Testis (tissue), 5 donors: ENCODE measurements at places on chromosomes 16 and 17. TPM values are rescaled to one million over a fixed set of nuclear protein-coding genes. Genes with fewer than 3 reads are reported as not detected.

DNA sequence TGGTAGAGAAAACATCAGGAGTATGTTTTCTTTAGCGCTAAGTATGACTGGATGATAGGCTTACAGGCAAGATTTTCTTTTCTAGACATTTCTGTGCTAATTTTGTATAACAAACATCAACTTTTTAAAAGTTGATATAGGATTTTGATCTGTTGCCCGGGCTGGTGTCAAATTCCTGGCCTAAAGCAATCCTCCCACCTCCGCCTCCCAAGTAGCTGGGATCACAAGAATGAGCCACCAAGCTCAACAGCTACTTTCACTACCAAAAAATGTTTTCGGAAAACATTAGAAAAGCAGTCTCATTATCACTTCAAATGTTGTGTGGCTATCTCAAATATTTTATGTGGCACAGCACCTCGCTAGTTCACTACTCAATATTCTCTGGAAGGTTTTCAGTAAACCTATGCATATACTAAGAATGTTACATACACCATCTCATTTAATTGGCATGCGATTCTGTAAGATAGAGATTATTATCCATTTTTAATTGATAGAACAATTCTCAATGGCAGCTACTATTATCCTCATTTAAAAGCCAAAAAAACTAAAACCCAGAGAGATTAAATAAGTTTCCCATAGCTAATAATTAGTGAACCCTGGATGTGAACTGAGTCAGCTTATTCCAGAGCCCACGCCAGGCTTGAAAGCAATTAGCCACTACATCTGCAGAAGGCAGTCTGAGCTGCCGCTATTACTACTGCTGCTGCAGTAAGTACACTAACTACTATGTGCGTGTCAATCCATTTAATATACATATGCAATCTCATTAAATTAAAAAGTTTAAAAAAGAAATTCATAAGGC lies 41.7 kb downstream of the CREBBP start:
- no peak overlapping the region for H3K27ac ChIP-seq
- H3K36me3 ChIP-seq: no peaks in the 10 kb centered on the region
- no peak overlapping the region for H3K4me3 ChIP-seq
- H3K4me1 ChIP-seq: peaks cover 7% of the 10 kb centered on the region
- no peak for DNase-seq

- no peak overlapping the region for H3K4me3 ChIP-seq
- DNase-seq: peak; percentile 2
- H3K4me1 ChIP-seq: no peaks in the 10 kb centered on the region
- no peaks in the 10 kb centered on the region for H3K36me3 ChIP-seq
- no peak overlapping the region for H3K27ac ChIP-seq
- H3K27me3 ChIP-seq: no peaks in the 10 kb centered on the region
These were observed 17.4 kb downstream of the TNFRSF13B start for GRCh38 chr17:16954521-16954920.

DNA sequence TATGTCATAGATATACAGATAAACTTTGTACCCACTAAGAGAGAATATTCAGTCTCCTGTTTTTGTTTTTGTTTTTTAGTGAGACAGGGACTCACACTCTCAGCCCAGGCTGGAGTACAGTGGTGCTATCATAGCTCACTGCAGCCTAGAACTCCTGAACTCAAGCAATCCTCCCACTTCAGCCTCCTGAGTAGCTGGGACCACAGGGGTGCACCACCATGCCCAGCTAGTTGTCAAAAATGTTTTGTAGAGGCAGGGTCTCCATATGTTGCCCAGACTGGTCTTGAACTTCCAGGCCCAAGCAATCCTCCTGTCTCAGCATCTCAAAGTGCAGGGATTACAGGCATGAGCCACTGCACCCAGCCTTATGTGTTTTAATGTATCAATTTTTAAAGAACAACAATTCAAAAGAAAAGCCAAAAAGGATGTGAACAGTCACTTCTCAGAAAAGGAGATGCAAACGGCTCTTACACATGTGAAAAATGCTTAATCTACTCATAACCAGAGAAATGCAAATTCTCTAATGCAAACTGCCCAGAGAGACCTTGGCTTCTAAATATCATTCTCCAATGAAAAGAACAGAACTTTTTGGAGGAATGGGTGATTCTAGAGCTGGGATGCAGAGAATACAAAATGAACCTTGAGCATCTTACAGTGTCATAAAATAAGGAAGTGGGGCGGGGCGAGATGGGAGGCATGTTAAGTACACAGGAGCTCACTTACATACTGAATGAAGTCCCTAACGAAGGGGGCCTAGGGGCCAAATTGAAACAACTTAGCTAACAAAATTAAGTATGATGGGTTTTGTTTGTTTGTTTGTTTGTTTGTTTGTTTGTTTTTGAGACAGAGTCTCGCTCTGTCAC lies 7.3 kb upstream of the CMTM3 start:
- DNase-seq: no peak
- H3K4me3 ChIP-seq: no peak overlapping the region
- H3K27me3 ChIP-seq: no peaks in the 10 kb centered on the region
- H3K4me1 ChIP-seq: no peaks in the 10 kb centered on the region
- H3K27ac ChIP-seq: no peak overlapping the region

- no peak overlapping the region for H3K27ac ChIP-seq
- H3K36me3 ChIP-seq: no peaks in the 10 kb centered on the region
- H3K27me3 ChIP-seq: no peaks in the 10 kb centered on the region
- DNase-seq: no peak
- no peaks in the 10 kb centered on the region for H3K4me1 ChIP-seq
These were observed 1431.6 kb downstream of the CDH11 start for GRCh38 chr16:63690267-63690666.

- H3K4me1 ChIP-seq: no peaks in the 10 kb centered on the region
- no peak overlapping the region for H3K4me3 ChIP-seq
- no peak overlapping the region for H3K27ac ChIP-seq
- H3K27me3 ChIP-seq: no peaks in the 10 kb centered on the region
- no peaks in the 10 kb centered on the region for H3K36me3 ChIP-seq
These were observed 195.4 kb downstream of the KATNIP start for GRCh38 chr16:27745348-27745747.

- H3K4me3 ChIP-seq: no peak overlapping the region
- H3K4me1 ChIP-seq: peaks cover 2% of the 10 kb centered on the region
- no peaks in the 10 kb centered on the region for H3K36me3 ChIP-seq
- H3K27ac ChIP-seq: no peak overlapping the region
These were observed 36.6 kb downstream of the UBE2G1 start for GRCh38 chr17:4329838-4330237.

DNA sequence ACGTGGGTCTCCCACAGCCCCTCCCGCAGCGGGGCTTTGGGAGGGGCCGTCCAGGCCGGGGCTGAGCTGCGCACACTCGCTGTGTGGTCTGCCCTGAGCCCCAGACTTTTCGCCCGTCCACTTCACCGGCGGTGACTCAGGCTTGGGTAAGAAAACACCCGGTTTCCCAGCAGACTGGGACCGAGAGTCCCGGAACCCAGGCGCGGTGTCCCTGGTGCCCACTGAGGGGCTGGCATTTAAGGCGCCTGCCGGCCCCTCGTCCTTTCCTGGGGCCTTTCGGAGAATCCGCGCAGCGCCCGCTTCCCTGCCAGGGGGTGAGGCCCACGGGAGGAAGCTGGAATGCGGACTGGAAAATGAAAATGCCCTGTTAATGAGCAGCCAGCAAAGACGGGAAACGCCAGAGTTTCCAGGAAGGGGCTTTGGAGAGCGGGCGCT lies 100.3 kb downstream of the C16orf95 start:
- no peak for DNase-seq
- no peak overlapping the region for H3K27ac ChIP-seq
- no peaks in the 10 kb centered on the region for H3K4me1 ChIP-seq
- peak overlapping the region; percentile 17 for H3K4me3 ChIP-seq
- no peaks in the 10 kb centered on the region for H3K36me3 ChIP-seq

GRCh38 chr16:82263521-82264143 lies 93.6 kb upstream of the MPHOSPH6 start:
- no peaks in the 10 kb centered on the region for H3K36me3 ChIP-seq
- no peaks in the 10 kb centered on the region for H3K27me3 ChIP-seq
- DNase-seq: peak; percentile 68
- H3K4me3 ChIP-seq: no peak overlapping the region

GRCh38 chr17:9020096-9020823 lies 1.1 kb upstream of the NTN1 start:
- H3K4me1 ChIP-seq: peaks cover 7% of the 10 kb centered on the region
- H3K4me3 ChIP-seq: peak overlapping the region; percentile 51

GRCh38 chr17:63931981-63932561 lies at the start of gene CD79B:
TSS of gene CD79B (minus strand) at chr17:63932331. CDS start at chr17:63932261, 70 bp downstream.
- no peaks in the 10 kb centered on the region for H3K27me3 ChIP-seq
- no peak within 1 kb of the TSS for H3K4me3 ChIP-seq
- no peaks in the 10 kb centered on the region for H3K36me3 ChIP-seq
- no peak within 1 kb of the TSS for H3K27ac ChIP-seq
- DNase-seq: no peak

GRCh38 chr16:2428051-2428783 lies 1.0 kb upstream of the CCNF start:
- peak overlapping the region; percentile 90 for H3K4me3 ChIP-seq
- H3K27ac ChIP-seq: peak overlapping the region; percentile 85
- H3K27me3 ChIP-seq: no peaks in the 10 kb centered on the region
- peak; percentile 57 for DNase-seq
- H3K4me1 ChIP-seq: peaks cover 12% of the 10 kb centered on the region
- H3K36me3 ChIP-seq: no peaks in the 10 kb centered on the region

DNA sequence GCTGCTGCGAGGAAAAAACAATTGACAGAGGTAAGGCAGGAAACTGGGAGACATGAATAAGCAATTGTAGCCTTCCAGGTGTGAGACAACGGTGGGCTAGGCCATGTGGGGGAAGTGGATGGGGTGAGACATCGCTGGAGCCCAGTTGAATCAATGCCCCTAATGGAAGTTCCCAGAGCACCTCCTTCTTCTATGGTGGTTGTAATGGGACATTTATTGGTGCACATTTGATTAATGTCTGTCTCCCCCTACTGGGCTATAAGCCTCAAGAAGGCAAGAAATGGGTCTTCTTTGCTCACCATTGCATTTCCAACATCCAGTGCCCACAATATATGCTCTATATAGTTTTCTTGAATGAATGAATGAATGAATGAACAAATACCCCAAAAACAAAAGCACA lies 22.7 kb upstream of the CD300E start:
- DNase-seq: no peak
- no peaks in the 10 kb centered on the region for H3K4me1 ChIP-seq
- H3K27ac ChIP-seq: no peak overlapping the region
- H3K36me3 ChIP-seq: no peaks in the 10 kb centered on the region

DNA sequence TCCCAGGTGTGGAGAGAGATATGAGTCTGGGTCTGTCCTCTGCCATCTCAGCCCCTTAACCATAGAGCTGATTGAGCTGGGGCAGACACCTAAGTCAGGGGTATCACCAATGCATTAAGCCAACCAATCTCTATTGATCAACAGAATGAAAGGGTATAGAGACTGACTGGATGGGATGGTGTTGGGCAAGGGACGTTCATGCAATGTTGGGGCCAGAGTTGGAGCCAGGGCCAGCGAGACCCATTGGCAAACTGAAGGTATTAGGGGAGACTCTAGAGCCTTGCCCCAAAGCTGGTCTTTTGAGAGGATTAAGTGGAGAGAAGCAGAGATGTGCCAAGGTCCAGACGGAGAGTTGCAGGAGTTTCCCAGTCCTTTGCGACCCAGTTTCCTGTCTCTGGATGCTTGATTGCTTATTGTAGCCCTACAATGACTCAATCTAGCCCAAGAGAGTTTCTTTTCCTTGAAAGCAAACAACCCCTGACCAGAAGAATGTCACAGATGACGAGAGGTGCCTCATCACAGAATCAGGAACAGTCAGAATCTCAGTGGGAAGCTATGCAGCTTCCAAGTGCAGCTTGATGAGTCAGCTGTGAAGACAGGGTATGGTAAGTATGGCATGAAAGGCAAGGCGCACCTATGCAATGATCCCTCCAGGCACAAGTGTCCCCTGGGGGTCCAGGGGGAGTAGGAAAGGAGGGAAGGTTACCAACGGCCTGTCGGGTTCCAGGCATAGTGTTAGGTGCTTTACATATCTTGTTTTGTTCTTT lies 137.2 kb downstream of the UTP18 start:
- no peak overlapping the region for H3K27ac ChIP-seq
- no peaks in the 10 kb centered on the region for H3K4me1 ChIP-seq
- no peak for DNase-seq
- H3K36me3 ChIP-seq: no peaks in the 10 kb centered on the region
- no peak overlapping the region for H3K4me3 ChIP-seq
- H3K27me3 ChIP-seq: no peaks in the 10 kb centered on the region

DNA sequence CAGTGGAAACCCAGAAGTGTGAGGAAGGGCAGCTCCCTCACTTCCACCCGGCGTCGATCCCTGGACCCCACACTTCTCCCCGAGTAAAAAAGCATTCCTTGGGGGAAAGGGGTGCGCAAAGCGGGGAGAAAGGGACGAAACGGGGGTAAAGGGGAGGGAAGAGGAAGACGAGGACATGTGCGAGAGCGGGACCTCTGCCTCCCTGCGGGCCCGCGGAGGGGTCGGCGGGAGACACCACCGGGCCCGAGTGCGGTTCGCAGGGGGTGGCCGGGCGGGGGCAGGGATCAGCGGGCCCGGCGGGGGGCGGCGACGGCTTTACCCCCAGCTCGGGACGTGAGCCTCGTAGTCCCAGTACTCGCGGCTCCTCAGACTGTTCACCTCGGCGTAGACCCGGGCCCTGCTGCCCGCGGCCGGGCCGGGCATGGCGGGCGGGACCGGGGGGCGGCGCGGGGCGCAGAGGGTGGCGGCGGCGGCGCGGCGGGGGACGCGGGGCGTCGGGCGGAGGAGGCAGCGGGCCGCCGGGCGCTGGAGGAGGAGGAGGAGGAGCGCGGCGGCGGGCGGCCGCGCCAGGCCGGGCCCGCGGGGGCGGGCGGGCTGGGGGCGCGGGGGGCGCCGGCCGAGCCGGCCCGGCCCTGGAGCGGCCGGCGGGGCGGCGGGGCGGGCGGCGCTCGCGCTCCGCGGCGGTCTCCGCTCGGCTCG lies 443 bp downstream of the CSNK2A2 start:
- DNase-seq: no peak
- H3K4me1 ChIP-seq: peaks cover 10% of the 10 kb centered on the region
- H3K27ac ChIP-seq: no peak overlapping the region
- peak overlapping the region; percentile 76 for H3K4me3 ChIP-seq

- H3K27ac ChIP-seq: no peak overlapping the region
- no peaks in the 10 kb centered on the region for H3K27me3 ChIP-seq
- no peaks in the 10 kb centered on the region for H3K36me3 ChIP-seq
- no peak overlapping the region for H3K4me3 ChIP-seq
- no peak for DNase-seq
These were observed 66.1 kb upstream of the SREBF1 start for GRCh38 chr17:17902877-17903276.

SMTNL2 gene
- total RNA-seq: 4.3 TPM

CDRT15 gene
- 3.2 TPM for total RNA-seq

DCAKD gene
- 72.5 TPM for total RNA-seq

GLIS2 gene
- 6.7 TPM for total RNA-seq

MYH11 gene
- 263 TPM for total RNA-seq

DDX28 gene
- 19.1 TPM for total RNA-seq

EMP2 gene
- 13.1 TPM for total RNA-seq

OR1F1 gene
- total RNA-seq: not detected

VMO1 gene
- 0.62 TPM for total RNA-seq
